Hematopoietic multipotent progenitor cell treated with erythropoietin and hydrocortisone succinate and interleukin-3 and kit ligand, for 17 days (in vitro differentiated cells): ENCODE measurements at places on chromosomes 4 and X.

- DNase-seq, result no peak
Measured at GRCh38 chr4:181971973-181972372, 271.2 kb upstream of the TENM3 start.

DNA sequence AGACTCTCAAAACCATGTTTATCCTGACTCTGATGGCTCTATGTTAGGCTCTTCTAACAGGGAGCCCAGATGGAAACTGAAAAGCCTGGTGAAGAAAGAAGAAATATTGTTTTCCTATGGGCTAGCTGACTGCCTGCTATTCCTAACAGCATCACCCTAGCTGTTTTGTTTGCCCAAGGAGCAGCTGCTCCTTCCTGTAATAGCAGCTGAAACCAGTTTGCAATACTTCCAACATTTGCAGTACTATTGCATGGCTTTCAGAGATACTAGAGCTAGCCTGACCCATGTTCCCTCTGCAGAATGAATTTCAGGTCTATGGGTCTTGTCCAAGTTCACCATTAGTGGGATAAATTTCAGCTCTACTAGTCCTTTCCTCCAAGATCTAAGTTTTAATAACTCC lies 495.2 kb downstream of the INPP4B start:
- no peak for DNase-seq

GRCh38 chr4:69546134-69546765 lies 50.5 kb upstream of the UGT2B4 start:
- DNase-seq, result no peak

- DNase-seq, result no peak
Measured at GRCh38 chrX:145848857-145849256, 31.2 kb downstream of the SLITRK2 start.

- DNase-seq, result no peak
Measured at GRCh38 chrX:11434607-11435006, 141.4 kb downstream of the AMELX start.

- no peak for DNase-seq
Measured at GRCh38 chr4:173518425-173519102, 11.5 kb downstream of the HAND2 start.

- DNase-seq, result no peak
Measured at GRCh38 chr4:80931631-80932081, 98.9 kb upstream of the BMP3 start.

GRCh38 chr4:62917649-62918048 lies 1491.6 kb downstream of the TECRL start:
- no peak for DNase-seq

- DNase-seq, result no peak
Measured at GRCh38 chr4:8882239-8882638, 10.6 kb upstream of the HMX1 start.

DNA sequence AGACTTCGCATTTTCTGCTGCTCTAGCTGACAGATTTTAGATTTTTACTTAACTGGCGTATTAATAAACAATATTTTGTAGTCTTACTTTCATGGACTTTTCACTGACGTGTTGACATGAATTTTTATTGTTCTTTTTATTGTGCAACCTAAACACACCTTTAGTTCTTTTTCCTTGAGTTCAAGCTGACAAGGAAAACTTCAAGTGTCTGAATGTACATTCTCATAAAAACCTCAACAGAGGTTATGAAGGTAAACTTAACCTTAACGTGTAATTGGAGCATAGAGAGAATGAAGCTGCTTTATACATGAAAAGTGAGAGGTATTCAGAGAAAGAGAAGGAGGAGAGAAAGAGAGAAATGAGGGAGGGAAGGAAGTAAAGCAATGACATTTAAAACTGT lies 364.3 kb upstream of the CT83 start:
- DNase-seq, result no peak

DNA sequence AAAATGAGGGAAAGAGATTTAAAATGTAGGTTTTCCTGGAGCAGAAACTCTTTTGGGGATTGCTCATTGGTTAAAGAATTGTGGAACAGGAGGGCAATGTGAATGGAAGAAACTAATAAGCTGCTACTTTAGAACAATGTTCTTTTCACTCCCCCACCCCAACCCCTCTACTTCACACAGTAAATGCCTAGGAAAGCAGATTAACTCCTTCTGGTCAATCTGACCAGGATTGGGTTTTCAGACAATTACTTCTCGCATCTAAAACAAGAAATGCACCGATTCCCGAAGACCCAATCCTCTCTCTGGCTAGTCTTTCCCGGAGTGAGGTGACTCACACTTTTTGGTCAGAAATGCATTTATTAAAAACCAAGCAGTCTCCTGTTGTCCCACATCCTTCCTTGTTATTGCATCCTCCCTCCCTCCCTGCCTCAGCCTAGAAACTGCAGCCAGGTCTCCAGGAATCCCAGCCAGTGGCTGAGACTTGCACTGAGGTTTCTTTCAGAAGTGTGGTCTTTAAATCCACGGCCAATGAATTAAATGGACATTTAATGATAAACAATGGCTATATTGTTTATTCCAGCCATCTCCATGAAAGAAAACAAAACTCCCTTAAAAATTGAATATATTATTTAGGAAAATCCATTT lies 21.4 kb downstream of the MFAP3L start:
- no peak for DNase-seq

DNA sequence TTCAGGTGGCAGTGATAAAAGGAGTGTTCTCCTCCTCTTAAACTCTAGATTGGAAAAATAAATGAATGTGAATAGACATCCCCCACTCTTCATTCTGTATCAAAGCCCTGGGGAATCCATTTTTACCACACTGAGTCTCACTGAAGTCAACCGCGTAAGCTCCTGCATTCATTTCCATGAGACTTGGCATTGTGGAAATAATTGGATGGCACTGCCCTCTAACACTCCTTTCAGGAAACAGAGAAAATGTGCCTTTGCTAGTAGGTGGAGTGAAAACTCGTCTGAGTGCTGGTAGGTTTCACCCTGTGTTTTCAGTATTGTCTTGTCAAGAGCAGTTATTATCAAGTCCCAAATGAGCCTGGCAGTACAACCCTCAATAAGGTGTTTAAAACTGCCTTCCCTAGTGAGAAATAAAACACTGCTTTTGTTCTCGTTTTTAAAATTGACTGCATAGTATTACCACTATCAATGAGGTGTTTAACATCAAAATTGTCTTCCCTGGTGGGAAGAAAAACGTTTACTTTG lies 9.7 kb upstream of the CDKN2AIP start:
- DNase-seq, result no peak

DNA sequence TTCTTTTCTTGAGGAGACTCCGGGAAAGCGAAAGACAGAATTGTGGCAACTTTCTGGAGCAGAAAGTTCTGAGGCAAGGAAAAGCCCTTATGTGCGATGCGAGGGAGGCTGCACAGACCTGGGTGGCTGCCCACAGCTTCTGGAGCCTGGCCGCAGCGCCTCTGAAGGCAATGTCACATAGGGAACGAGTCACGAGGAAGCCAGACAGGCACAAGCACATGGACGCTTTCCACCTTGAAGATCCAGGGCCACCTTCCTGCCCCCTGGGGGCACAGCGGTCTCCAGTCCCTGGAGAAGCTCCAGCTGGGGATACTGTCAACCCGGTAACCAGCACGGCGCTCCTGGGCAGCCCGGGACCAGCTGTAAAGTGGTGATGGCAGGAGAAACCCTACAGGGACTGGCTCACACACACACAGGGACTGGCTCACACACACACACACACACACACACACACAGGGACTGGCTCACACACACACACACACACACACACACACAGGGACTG lies 69.8 kb downstream of the MTNR1A start:
- no peak for DNase-seq

DNA sequence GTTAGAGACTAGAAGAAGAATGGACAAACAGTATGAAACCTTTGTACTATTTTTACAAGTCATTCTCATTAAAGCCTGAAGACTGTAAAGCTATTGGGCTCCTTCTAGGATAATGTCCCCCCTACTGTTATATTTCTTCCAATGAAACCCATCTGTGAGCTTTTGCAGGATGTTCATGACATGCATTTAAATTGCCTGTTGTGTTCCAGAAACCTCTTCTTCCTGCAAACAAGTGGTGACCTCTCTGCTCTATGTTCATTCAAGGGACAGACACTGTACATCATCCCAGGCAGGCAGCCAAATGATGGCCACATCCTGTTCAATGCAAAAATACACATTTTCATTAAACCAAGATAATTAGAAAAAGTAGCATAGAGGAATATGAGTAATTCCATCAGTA lies 128.0 kb downstream of the C4orf33 start:
- DNase-seq, result no peak

DNA sequence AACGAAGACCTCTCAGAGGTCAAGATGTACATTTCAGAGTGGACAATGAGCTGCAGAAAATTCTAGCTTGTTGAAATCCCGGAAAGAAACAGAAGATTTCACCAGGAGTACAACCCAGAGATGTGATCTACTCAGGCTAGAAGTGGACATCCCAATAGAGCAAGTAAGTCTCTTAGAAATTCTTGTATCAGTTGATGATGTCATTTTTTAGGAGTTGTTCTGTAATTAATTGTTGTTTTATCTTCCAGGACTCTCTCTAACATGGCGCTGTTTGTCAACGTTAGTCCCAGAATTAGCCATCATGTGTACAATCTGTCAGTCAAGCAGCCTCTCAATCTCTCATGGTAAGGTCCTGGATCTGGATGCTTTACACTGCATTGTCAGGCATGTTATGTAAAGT lies 174.4 kb downstream of the GRIA3 start:
- no peak for DNase-seq

DNA sequence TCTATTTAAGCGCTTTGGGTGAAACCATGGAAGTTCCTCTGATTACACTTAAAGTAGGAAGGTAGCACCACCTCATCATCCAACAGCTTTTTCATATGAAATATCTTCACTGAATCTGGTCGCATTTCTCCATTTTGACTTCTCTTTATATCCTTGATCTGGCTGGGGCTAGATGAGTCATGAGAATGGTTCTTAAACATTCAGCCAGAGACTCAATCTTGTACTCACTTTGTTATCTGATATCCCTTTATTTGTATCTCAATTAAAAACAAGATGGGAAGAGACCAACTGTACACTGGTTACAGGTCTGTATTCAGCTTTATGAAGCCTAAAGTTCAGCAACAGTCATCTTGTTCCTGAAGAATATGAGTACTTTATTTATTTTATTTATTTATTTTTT lies 84.9 kb downstream of the CBLL2 start:
- DNase-seq, result no peak

- no peak for DNase-seq
Measured at GRCh38 chr4:37769391-37769989, 57.0 kb upstream of the PGM2 start.

GRCh38 chr4:3308691-3309090 lies 15.9 kb downstream of the RGS12 start:
- no peak for DNase-seq

DNA sequence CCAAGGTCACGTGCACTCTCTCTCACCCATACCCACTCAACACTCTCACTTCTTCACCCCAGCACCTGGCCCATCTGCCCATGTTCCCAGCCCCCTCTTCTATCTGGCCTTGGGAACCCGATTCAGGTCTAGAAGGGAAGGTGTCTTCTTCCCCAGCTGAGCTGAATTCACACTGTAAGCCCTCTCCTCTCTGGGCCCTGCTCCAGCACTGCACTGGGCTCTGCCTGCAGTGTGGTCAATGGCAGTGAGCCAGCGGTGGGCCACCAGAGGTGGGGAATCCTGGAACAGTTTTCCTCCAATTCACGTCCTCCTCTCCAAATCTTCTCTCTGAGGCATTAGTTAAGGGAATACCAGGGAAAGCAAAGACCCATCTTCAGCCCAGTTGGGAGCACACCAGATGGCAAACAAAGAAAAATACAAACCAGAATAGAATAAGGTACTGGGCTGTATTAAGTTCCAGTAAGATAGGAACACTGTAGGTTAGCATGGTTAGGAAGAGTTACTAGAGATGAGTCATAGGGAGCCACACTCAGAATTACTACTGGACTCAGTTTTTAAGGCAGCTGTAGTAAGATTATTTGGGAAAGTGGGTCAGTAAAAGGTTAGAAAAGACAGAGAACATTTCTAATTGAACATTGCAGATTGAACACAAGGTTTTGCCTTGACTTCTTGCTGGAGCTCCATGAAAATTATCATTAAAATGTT lies 5.0 kb downstream of the AWAT2 start:
- DNase-seq, result no peak

GRCh38 chrX:65697915-65698796 lies 30.7 kb downstream of the MSN start:
- no peak for DNase-seq

DNA sequence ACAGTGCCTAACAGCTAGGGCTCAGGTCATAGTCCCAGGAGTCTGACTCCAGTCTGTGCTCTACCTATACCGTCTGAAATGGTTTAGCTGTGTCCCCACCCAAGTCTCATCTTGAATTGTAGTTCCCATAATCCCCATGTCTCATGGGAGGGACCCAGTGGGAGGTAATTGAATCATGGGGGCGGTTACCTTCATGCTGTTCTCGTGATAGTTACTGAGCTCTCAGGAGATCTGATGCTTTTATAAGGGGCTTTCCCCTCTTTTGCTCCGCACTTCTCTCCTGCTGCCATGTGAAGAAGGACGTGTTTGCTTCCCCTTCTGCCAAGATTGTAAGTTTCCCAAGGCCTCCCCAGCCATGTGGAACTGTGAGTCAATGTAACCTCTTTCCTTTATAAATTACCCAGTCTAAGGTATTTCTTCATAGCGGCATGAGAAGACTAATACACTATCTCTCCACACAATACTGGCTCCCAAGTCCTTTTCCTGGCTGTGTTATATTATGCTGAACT lies 110.8 kb downstream of the AFAP1 start:
- DNase-seq, result no peak

DNA sequence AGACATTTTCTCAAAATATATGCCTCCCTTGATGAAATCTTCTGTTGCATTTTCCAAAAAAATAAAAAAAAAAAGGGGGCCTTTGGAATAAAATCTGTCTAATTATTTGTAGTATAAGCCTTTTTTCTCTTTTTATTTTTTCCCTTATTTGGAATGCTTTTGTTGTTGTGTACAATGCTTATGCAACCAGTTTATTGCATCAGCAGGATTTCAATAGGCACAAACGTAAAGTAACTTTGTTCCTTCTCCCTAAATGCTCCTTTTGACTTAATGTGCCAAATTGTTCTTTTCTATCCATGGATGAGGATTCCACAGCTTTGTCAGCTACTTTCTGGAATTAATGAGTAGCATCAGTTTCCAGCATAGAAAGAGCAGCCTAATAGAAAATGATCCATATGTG lies 59.6 kb upstream of the HPGD start:
- DNase-seq, result no peak

GRCh38 chrX:133321451-133321850 lies 93.8 kb downstream of the GPC4 start:
- DNase-seq, result no peak

DNA sequence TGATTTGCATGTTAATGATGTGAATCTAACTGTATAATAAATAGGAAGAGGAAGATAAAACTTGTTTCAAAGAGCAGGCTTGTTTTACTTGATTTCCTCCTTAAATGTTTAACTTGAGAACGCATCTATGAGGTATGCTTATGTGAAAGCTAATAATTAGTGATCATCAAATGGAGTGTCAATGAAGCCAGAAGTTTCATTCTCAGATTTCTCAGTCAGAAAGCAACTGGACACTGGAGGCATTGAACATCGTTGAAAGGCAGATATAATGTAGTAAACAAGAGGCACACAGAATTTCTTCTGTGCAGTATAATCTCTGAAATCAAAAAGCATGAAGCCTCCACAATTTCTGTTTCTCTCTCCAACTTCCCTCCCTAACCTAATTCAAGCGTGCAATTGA lies 672.9 kb downstream of the ADGRL3 start:
- DNase-seq, result no peak

- no peak for DNase-seq
Measured at GRCh38 chr4:82373486-82373815, 340 bp downstream of the HNRNPD start.

- no peak for DNase-seq
Measured at GRCh38 chr4:20251796-20252655, at the start of gene SLIT2. TSS of gene SLIT2 (plus strand) at chr4:20251905. CDS start at chr4:20253816, 1,911 bp downstream.
